ENCODE measurements at places on chromosomes 1 and 21.

GRCh38 chr1:115306146-115306545 lies 31.9 kb downstream of the NGF start:
- DNase-seq: no peak

DNA sequence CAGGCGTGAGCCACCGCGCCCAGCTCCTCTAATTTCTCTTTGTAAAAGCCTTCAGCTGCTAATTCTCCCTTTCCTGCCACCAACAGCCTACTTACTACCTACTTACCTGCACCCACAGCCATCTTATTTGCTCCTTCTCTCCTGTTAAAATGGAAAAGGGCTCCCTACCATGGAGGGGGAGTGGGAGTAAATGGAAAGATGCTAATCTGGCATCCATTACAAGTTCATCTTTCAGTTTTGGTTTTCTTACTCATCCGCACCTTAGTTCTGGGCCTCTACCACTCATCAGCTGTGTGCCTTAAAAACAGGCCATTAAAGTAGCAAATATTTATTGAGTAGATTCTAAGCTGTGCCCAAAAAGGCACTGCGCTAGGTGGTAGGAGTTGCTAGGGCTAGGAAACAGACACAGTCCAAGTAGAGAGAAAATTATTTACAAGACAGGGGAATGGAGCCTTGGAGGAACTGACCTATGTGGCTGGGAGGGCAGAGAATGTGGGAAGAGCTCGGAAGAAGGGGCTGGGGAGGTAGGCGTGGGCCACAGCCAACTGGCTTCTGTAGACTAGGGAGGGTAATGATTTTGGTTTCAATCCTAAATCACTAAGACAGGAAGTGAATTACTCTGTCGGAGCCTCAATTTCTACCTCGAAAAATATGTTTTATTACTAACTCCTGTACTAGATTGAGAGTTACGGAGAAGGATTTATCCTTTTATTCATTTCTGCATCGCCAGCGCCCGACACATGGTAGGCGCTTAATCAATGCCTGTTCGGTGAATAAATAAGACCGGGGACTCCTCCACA lies 685 bp upstream of the DDI2 start:
- DNase-seq: no peak

DNA sequence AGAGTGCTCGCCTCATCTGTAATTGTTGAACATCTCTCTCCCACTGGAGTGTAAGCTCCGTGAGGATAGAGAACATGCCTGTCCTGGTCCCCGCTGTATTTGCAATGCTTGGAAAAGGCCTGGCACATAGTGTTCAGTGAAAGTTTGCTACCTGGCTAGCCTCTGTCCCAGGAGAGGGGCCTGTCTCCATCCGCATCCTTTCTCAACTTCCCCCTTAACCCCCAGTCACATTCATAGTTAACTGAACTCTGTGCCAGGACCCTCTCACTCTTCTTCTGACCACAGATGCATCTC lies 15.2 kb downstream of the SPOCD1 start:
- no peak for DNase-seq

DNA sequence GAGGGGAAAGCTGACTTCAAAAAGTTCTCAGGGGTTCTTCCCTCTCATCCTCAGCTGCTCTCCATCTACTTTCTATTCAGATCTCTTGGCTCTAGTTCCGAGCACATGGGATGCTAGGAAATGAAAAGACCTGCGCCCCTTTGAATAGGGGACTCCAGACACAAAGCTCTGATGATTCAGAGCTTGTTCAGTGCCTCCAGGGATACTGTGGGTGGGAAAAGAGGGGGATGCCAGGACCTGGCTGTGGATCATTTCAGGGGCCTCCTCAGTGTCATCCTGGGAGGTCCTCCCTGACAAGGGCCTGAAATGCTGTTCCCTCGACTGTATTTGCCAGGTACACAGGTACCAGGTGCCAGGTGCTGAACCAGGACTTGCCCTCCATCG lies 943 bp upstream of the KIAA0040 start:
- DNase-seq: peak; percentile 59

- DNase-seq: no peak
Observed at GRCh38 chr1:189764391-189765320, 713.0 kb downstream of the BRINP3 start.

- no peak for DNase-seq
Observed at GRCh38 chr1:36097693-36098585, 9.2 kb downstream of the ADPRS start.

DNA sequence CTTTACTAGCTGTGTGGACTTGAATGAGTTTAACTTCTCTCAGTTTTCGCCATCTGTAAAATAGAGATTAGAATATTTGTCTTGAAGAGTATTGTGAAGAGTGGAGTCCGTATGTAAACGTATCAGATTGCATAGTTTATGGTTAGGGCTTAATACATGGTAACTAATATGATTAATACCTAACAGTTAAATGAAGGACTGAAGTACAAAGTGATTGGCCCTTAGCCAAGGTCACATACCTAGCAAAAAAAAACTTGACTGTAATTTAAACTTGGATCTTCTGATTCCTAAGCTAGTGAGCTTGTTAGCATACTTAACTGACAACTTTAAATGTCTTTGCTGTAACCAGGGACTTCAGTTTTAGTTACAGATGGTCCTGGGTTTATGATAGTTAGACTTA lies 1.9 kb downstream of the GIPC2 start:
- peak; percentile 16 for DNase-seq

DNA sequence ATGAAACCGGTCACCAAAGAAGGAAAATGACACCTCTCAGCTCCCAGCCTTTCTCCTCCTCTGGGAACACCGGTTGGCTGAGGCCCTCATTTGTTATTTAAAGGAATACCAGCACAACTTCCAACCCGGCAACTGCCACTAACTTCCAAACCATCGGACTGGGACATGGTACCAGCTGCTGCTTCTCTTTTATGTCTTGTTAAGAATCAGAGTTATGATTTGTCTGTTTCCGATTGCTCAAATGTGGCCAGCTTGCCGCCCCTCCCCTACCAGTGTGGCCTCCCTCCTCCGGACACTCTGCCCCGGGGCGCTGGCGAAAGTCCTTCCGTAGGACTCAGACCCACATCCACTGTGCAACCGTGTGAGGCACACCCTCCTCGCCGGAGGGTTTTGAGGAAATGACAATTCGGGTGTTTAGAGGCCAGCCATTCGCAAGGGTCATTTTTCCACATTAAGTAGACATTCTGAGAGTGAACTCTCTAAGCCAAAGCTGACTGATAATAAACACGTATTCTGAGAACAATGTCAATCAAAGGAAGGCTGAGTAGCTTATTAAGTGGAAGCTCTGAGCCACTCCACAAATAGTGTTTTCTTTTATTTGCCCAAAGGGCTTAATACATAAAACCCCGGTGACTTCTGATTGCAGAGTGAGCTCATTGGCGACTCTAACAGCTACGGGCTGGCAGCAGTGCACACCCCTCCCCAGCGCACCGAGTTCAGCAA lies 5.5 kb downstream of the RIPK4 start:
- peak; percentile 98 for DNase-seq

DNA sequence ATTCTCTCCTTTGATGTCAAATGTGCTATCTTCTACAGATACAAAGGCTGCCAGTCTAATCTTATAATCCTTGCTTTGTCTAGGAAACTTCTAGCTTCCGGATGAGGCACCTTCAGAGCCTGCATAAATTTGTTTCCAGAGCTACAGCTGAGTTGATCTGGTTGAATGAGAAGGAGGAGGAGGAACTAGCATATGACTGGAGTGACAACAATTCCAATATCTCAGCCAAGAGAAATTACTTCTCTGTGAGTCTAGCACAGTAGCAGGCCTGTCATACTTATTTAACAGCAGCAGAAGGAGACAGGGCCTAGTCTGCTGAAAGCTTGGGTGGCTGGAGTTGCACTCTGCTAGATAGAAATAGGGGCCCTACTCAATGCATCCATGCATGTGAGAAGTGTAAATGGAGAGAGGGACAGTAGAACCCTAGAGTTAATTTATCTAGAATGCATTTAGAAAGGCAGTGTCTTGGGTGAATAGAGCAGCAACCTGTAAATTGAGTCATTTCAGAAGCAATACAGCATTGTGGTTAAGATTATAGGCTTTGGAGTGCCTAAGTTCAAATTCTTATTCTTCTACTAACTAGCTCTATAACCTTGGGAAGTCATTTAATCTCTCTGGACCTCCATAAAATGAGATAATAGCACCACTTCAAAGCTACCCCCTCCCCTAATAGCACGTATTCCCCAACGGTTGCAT lies 89.0 kb downstream of the MACF1 start:
- DNase-seq: no peak

- no peak for DNase-seq
Observed at GRCh38 chr1:182764029-182764727, 25.4 kb upstream of the NPL start.
